Astrocyte (in vitro differentiated cells and primary cell): ENCODE measurements at places on chromosomes 2 and 18. TPM values are rescaled to one million over a fixed set of nuclear protein-coding genes. Genes with fewer than 3 reads are reported as not detected.

Gene SERPINB5
- 0.38 TPM in 1 of 2 replicates, not detected in the other for total RNA-seq

DNA sequence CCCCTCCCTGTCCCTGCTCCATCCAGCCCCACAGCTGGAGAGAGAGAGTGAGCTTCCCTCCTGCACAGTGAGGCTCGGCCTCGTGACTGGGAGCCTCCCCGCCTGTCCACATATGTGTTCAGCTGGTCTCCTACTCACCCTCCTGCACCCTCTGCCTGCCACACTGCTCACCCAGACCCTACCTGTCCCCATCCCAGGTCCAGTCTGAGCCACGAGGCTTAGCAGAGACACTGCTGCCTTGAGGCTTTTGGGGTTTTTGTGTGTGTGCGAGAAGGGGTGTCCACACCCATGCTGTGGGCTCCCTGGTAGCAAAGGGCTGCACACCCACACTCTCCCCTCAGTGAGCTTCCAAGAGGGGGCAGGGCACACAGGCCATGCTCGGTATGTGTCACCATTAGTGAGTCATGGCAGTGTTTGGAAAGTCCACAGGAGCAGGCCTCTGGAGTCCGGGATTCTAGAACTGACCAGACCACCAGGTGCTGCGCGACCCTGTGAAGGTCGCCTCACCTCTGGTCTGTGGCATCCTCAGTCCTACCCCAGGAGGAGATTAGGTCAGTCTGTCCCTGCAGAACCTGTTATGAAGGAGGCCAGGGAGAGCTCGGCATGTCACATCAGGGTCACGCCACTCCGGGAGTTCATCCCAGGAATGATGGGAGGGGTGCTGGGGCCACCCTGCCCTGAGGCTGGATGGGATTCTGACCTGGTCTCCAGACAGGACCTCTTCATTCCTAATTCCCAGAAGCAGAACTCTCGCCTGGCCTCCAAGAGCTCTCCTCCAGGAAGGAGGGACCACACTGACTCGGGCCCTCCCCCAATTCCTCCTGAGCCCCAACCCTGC, 39.9 kb upstream of the SMAD7 start:
- DNase-seq, result peak; percentile 64

Gene TWIST2
- 2.5 and 3.2 TPM in 2 replicates for total RNA-seq

DNA sequence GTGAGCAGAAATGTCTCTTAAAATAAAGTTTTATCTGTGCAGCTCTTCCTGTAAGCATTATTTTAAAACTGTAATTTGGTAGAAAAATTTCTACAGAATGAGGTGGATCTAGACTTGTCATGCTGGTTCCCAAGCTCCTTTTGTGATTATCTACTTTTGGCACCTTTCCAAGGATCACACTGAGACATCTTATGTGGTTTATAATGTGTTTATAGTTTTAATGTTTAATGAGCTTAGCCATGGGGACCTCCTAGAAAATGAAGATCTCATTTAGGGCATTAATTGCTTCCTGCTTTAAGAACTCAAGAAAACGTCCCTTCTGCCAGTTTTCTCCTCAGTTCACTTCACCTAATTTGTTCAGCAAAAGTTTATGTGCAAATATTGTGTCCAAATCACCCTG, 468.4 kb downstream of the SUCLG1 start:
- DNase-seq, result no peak

GRCh38 chr2:222708274-222708710, 36.8 kb downstream of the MOGAT1 start:
- peak; percentile 42 for DNase-seq

Gene SH3BP4
- total RNA-seq, result 117 and 127 TPM in 2 replicates

Gene DPYSL5
- 1.2 and 2.9 TPM in 2 replicates for total RNA-seq

Gene G6PC2
- total RNA-seq, result not detected in 2 replicates

DNA sequence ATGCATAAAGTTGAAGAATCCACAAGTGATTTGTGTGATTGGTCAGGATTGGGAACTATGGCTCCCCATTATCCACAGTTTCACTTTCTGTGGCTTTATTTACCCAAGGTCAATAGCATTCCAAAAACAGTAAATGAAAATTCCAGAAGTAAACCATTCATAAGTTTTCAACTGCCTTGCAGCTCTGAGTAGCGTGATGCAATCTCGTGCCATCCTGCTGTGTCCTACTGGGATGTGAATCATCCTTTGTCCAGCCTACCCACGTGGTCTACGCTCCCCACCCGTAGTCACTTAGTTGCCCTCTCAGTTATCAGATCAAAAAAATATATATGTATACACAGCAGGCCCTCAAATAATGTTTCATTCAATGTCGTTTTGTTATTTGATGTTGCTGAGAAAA, 89.0 kb upstream of the DLGAP1 start:
- DNase-seq, result no peak

Gene PLA2R1
- 7.1 and 10.5 TPM in 2 replicates for total RNA-seq

DNA sequence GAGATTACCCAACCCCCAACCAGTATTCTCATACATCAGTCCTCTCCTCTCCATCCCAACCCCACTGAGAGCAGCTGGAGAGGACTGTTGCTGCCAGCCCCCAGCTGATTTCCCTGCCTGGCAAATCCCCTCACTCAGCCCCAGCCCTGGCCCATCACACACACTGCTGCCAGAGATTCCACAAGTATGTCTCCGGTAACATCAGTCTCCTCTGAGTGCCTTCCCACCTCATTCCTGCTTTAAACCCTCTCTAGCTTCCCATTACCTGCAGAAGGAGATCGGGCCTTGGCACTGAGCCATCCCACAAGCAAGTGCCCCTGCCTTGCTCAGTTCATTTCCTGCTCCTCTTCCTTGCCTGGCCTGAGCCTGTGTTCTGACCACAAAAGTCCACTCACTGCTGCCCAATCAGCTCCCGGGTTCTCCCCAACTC, 50.6 kb upstream of the ZFP36L2 start:
- DNase-seq, result no peak

- DNase-seq, result no peak
These were observed 69.9 kb downstream of the CDC42EP3 start for GRCh38 chr2:37601569-37601968.
